ENCODE measurements at places on chromosomes 13 and 19. TPM values are rescaled to one million over a fixed set of nuclear protein-coding genes. Genes with fewer than 3 reads are reported as not detected.
A peak's percentile ranks its signal among the peaks of the same experiment; 100 is the strongest.

DNA sequence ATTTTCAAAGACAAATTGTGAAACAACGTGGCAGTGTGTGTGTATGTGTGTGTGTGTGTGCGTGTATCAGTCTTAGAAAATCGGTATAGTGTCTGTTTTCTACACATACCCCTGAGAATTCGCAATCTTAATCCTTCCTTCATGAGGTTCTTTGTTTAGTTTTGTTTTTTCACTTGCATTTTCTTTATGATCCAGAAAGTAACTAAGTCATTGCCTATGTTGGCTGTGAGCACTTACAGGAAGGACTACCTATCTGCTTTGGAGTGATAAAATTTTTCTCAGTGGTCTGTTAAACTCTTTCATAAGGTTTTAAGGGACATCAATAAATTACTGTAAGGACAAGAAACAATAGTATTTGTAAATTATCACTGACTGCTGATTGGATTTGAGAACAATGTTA lies 1587.1 kb downstream of the PCDH9 start:
- DNase-seq, result no peak

Gene TICAM1
- 11.6 TPM for total RNA-seq

GRCh38 chr13:113342820-113343691 lies 20.9 kb downstream of the GRTP1 start:
- DNase-seq, result no peak

DNA sequence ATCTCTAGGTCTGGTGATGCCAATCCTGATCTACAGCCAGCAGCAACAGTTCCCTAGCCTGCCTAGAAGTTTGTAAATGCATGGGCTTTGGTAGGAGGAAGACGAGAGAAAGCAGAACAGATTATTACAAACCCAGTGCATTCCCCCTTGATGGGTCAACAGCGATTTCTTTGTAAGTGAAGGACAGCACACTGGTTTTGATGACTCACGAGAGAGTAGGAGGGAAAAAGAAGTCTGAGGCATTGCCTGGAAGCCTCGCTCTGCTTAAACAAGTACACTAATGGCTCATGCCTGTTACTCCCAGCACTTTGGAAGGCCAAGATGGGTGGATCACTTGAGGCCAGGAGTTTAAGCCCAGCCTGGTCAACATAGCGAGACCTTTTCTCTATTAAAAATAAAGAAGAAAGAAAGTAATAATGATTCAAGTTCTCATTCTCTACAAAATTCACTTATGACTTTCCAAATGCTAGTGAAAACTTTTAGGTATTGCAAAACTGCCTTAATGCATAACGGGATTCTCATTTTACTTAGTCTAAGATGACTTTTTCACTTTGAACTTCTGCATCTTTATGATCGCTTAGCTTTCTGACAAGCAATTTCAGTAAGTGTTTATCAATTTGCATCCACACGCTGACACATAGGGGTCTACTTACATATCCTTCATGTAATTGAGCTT lies 47.7 kb upstream of the USPL1 start:
- DNase-seq, result peak; percentile 7

DNA sequence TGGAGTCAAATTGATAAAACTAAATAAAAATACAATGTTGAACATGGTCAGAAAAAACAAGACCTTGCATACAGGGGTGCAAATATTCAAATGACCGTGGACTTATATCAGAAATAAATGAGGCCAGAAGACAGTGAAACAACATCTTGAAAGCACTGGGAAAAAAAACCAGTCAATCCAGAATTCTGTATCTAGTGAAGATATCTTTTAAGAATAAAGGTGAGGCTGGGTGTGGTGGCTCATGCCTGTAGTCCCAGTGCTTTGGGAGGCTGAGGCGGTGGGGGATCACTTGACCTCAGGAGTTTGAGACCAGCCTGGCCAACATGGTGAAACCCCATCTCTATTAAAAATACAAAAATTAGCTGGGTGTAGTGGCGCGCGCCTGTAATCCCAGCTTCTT lies 15.2 kb upstream of the CEBPA start:
- DNase-seq, result no peak

DNA sequence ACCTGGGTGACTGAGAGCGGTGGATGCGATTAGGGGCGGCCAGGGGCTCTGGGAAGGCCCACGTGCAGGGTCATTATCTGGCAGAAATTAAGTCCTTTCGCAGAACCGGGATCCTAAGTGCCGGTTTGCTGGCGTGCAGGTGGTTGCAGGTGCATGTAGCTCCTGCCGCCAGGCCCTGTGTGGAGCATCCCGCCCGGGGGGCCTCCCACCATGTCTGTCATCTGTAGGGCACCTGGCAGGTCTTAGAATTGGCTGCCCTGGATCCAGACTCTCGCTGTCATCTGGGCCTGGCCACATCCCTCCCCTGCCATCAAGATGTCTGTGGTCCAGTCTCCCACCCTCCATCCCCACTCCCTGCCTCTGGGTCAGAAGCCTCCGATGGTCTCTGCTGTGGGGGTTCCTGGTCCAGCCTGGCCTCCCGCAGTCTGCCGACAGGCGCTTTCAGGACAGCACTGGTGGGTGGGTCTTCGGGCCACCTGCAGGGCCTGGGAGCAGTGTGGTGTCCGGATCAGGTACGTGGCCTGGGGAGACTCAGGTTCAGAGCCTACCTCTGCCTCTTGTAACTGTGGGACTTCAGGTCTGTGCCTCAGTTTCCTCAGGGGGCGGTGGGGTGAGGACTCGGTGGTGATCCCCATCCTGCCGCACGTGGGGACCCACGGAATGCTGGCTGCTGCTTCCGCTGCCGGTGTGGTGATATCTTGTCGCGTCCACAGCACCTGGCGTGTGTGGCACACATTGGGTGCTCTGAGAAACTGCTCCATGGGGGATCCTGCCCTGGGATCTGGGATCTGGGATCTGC lies 5.4 kb downstream of the GNA11 start:
- DNase-seq, result no peak

DNA sequence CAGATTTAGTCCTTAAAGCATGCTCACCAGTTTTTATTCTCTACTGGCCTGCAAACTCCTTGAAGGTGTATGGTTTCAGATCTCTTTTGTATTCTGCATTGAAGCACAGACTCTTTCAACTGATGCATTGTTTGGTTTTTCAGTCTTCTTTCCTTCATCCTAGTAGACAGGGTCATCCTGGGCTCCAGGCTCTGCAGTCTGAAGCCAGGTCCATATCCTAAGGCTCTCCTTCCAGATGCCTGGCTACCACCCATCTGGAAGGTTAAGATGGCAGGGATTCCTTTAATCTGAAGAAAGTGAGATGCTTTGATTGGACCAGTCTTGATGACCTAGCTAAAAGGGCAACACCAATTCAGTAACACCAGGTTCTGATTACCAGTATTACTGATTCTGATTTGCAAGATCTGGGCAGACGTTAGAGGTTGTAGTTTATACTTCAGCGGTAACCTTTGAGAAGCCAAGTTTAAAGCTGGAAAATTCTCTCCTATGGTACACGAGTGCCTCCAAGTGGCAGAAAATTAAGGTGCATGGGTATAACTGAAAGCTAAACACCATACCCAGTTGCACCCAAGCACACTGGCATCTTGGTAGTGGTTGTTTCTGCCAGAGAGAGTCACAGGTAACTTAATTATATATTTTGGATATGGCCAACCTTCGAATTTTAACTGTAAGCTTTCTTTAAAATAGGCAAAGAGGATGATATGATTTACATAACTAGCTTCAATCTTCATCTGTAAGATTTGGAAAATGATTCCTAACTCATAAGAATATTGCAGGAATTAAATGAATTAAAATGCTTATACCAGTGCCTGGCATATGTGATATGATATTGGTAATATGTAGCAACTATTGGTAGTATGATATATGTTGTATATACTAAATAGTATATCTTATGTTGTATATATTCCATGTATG lies 1651.9 kb upstream of the MIR17HG start:
- peak; percentile 0 for DNase-seq

Gene EDNRB
- total RNA-seq, result 0.04 TPM

GRCh38 chr19:1069009-1069779 lies 2.2 kb downstream of the ARHGAP45 start:
- no peak for DNase-seq

- no peak for DNase-seq
Measured at GRCh38 chr13:45082964-45083363, 37.3 kb upstream of the GTF2F2 start.

Gene AMH
- total RNA-seq, result 27.4 TPM

- no peak for DNase-seq
Measured at GRCh38 chr13:113407531-113408393, 43.8 kb upstream of the GRTP1 start.

Gene NCCRP1
- 0.11 TPM for total RNA-seq

Gene PINLYP
- 2.4 TPM for total RNA-seq

Gene DLL3
- 3.4 TPM for total RNA-seq

- DNase-seq, result no peak
Measured at GRCh38 chr13:44755872-44756271, 179.7 kb upstream of the TSC22D1 start.

GRCh38 chr13:19085258-19085657 lies 96.4 kb downstream of the TUBA3C start:
- DNase-seq, result no peak

Gene KIR3DL1
- not detected for total RNA-seq

- no peak for DNase-seq
Measured at GRCh38 chr19:2533686-2534422, 57.9 kb downstream of the GADD45B start.

Gene ZNF564
- 8.1 TPM for total RNA-seq

Gene MEF2B
- 1.9 TPM for total RNA-seq

Gene SIGLEC8
- total RNA-seq, result 0.49 TPM

All from K562 (cell line).